Stimulated activated CD4-positive, alpha-beta T cell treated with anti-CD3 and anti-CD28 coated beads, Interleukin-2, amount 100 ng/mL, for 48 hours (primary cell): ENCODE measurements at places on chromosomes 7 and 10.

DNA sequence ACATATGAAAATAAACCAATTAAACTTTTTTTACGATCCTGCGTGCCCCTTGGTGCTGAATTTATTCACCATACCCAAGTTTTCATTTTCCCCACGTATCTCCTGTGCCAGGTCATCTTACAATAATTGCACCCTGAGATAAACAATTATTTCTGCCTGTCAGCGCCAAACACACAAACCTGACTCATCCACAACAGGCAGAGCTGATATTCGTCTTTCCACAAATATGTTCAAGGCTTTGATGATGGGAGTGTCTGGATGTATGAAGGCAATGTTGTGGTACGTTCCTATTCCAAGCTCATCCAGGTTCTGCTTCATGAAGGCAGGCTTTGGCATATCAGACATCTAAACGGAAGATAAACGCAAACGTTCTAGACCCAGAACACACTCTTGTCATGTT is 45.8 kb upstream of the RHEB start:
- DNase-seq: no peak

DNA sequence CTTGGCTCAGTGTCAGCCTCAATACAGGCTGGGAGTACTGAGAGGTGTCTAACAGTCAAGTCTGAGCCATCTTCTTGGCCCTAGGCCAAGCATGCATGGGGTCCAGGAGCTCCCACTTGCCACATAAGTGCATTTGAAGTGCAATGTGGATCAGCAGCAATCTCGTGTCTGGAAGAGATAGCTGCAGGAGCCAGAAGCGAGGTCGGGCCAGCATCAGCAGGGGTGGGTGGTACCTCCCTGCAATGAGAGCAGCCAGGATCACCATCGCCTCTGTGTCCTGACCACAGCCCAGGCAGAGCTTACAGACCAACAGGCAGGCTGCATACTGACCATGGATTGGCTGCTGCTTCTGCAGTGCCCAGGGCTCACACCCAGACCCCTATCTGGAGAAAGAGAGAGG is 83.0 kb upstream of the CXCL12 start:
- DNase-seq: no peak

GRCh38 chr7:152673897-152674296 is 2.0 kb downstream of the XRCC2 start:
- DNase-seq: no peak

- DNase-seq: no peak
Observed at GRCh38 chr10:102154466-102155116, 2.4 kb downstream of the NOLC1 start.

- DNase-seq: no peak
Observed at GRCh38 chr10:50788951-50789945, 49.5 kb downstream of the ASAH2B start.

- DNase-seq: no peak
Observed at GRCh38 chr10:82378146-82378545, 503.2 kb downstream of the NRG3 start.

GRCh38 chr10:17958049-17958448 is 6.3 kb downstream of the SLC39A12 start:
- no peak for DNase-seq

GRCh38 chr7:93043385-93043985 is 74.3 kb downstream of the SAMD9 start:
- DNase-seq: no peak

GRCh38 chr10:72221278-72221677 is 5.2 kb upstream of the ASCC1 start:
- no peak for DNase-seq

DNA sequence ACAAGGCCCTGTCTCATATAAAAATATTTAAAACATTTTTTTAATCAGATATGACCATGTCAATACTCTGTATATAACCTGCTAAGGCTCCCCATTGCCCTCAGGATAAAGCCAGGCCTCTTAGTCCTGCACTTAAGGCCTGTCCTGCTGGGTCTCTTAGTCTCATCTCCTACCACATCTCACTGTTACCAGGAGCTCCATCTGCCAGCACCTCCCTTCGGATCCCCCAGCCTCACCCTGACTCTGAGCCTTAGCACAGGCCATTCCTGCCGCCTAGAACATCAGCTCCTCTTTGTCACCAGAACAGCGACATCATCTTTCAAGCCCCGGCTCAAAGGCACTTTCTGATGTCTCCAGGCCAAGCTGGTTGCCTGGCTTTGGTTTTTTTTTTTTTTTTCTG is 25.7 kb upstream of the GTF2IRD1 start:
- no peak for DNase-seq

DNA sequence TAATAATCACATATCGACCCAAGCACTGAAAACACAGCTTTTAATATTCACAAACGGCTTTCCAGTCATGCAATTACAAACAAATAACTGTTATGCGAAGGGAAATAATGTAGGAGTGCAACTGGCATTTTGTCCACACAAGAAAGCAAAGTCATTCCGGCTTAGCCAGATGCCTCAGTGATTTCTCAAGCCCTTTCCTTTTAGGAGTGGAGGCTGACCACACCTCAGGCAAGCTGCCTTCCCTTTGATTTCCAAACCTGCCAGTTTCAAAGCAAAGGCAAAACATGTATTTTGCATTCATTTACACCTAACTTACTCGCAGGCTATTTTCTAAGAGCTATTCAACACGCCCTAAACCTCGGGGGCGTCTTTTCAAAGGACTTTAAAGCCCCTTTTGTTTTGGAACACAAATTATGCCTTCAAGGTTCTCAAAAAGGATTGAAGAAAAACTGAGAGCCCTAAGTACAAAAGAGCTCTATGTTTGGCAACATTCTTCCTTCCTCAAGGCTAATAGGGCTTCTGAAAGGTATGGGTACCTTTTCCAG is 109.6 kb downstream of the CPXM2 start:
- DNase-seq: no peak

DNA sequence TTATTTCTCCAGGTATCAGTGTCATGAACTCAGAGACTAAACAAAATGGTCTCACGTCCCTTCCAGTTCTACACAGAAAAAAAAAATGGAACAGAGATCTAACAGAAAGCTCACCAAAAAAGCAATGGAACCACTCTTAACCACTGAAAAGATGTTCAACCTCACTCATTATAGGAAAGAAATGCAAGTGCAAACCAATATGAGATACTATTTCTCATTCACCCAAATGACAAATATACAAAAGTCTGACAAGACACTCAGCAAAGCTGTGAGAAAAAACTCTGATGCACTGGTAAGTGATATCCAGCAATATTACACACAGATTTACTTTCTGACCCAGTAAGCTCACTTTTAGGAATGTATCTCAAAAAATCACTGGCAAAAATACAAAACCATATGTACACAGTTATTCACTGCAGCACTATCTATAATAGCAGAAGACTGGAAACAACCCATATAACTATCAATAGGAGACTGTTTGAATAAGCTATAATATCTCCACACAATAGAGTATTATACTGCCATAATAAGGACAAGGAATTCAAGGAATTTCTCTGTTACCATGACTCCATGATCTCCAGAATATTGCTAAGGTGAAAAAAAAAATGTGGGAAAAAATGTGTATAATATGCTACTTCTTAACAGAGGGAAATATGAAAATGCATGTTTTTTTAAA is 36.6 kb downstream of the ABI1 start:
- no peak for DNase-seq

GRCh38 chr10:97150013-97150595 is 35.7 kb downstream of the SLIT1 start:
- DNase-seq: no peak

DNA sequence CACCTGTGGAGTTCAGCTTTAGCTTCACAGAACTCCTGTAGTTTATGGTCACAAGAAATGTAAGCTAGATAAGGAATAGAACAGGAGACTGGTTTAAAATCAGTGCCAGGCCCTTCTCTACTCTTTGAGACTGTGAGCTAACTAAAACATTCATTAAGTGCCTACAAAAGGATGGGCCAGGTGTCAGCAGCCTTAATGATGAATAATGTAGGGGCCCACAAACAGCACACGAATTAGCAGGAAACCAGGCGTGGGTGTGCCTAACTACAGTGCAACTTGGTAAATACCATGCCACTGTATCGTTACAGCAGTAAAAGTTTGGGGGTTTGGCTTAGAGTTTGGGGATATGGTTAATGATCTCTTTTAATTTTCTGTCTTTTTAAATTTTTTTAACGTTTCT is 6.1 kb upstream of the ABLIM1 start:
- no peak for DNase-seq

DNA sequence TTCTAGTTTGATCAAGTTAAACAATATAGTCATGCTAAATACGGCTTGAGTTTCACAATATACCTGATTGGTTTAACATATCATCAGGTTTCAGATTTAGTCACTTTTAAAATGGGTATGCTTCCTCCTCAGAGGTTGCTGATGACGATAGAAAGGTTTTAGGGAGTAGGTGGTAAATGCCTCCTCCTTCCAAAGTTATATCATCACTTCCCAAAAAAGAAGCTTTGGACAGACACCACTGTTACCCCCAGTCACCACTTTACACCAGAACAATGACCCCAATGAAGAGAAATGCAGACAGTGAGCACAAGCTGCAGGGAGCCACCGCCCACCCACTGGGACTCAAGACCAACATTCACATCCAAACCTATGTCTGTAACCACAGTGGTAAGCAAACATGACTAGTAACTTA is 244.6 kb downstream of the SORCS1 start:
- no peak for DNase-seq
